ENCODE measurements at places on chromosomes 6 and 20.

GRCh38 chr20:13772529-13772928, 12.2 kb downstream of the ESF1 start:
- no peak for DNase-seq

DNA sequence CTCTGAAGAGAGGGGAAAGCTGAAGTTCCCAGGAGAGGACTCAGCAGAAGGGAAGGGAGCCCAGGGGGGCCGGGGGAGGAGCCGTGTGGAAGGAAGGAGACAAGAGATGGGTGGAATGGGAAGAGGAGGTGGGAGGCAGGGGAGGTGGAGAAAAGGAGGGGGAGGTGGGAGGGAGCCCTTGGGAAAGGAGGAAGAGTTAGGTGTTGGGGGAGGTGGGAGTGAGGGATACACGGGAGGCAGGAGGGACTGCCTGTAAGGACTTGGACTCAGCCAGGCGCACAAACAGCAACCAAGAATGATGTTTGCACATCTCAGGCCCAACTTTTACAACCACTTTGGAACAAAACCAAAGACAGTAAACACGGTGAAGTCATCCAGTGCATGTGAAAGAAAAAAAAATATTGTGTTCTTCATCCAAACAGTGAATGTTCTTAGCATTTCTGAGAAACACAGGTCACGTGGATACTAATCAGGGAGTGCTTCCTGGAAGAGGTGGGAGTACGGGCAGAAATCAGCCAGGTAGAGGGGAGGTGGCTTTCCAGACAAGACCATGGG, 17.4 kb upstream of the LSM14B start:
- no peak for DNase-seq

GRCh38 chr20:3420211-3420707, 12.8 kb upstream of the DNAAF9 start:
- DNase-seq: peak; percentile 50

DNA sequence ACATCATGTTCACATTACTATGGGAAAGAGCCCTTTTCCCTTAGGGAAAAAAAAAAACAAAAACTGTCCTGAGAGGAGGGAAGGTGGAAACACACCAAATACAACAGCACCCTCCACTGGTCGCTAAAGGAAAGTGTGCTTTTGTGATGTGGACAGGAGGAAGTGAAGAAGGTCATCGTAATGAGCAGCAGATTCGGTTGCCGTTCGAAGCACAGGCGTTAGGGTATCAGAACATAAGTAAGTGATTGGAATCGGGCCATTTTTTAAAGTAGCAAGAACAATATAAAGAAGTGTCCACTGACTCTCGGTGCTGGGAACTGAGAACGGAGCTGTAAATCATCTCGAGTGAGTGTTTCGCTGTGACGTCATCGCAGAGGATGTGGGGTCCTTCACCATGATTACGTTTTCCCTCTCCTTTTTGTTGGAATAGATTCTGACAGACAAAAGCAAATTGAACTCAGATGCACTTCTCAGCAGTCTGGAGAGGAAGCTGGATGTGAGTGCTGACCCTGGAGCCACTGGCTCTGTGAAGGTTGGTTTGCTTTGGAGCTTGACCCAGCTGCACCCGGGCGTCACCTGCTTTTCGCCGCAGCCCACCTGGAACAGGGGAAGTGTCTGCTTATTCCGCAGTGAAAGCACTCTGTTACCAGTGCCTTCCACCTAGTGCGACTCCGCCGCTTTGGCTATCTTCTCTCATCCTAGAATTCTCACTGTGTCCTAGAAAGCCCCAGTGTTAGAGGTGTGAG, 203.6 kb upstream of the GMDS start:
- no peak for DNase-seq

- no peak for DNase-seq
Measured at GRCh38 chr6:151087861-151088598, 151.7 kb upstream of the AKAP12 start.

All from ascending aorta (tissue), 2 donors.